Substantia nigra (tissue), 51 donors: ENCODE measurements at places on chromosomes 1 and 21.
A peak's percentile ranks its signal among the peaks of the same experiment; 100 is the strongest.

- no peak for DNase-seq
Measured at GRCh38 chr1:226980122-226980560, 40.0 kb downstream of the COQ8A start.

GRCh38 chr1:178798232-178798861 lies 72.5 kb downstream of the ANGPTL1 start:
- DNase-seq = no peak

DNA sequence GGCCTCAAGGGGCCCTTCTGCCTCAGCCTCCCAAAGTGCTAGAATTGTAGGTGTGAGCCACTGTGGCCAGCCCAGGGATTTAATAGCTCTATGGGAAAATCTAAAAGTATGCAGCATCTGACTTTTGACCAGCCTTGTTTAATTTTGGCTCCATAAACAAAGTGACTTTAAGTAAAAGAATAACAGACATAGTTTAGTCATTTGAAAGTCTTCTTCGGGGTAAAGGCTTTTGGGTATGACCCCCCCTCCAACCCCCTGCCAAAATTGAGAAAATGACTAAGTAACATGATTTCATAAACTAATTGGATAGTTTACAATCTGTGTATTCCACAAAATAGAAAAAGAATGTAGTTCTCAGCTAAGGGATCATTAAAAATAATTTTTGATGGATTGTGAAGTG lies 17.0 kb downstream of the GPBP1L1 start:
- DNase-seq = no peak

- no peak for DNase-seq
Measured at GRCh38 chr1:228527596-228527995, 40.4 kb downstream of the RNF187 start.

GRCh38 chr1:244113532-244114320 lies 62.6 kb downstream of the ZBTB18 start:
- no peak for DNase-seq

GRCh38 chr1:1200876-1201810 lies 5.2 kb downstream of the TNFRSF18 start:
- DNase-seq = no peak

DNA sequence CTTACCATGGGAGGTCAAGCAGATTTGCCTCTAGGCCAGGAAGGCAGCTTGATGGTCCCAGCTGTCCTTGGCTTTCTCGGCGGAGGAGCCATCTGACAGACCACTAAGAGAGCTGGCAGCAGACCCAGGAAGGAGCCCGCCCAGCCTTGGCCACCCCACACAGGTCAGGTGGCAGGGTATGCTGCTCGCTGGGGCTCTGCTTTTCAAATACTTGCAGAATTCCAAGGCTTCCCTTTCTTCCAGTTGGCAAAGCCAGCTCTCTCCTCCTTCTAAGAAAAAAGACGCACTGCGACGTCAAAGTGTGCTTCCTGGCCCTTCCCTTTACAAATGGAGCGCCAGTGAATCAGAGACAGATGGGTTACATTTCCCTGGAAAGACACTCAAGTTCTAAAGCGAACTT lies 229.4 kb downstream of the CACNA1E start:
- peak; percentile 5 for DNase-seq

- DNase-seq = no peak
Measured at GRCh38 chr21:26652854-26653253, 79.8 kb upstream of the CYYR1 start.

DNA sequence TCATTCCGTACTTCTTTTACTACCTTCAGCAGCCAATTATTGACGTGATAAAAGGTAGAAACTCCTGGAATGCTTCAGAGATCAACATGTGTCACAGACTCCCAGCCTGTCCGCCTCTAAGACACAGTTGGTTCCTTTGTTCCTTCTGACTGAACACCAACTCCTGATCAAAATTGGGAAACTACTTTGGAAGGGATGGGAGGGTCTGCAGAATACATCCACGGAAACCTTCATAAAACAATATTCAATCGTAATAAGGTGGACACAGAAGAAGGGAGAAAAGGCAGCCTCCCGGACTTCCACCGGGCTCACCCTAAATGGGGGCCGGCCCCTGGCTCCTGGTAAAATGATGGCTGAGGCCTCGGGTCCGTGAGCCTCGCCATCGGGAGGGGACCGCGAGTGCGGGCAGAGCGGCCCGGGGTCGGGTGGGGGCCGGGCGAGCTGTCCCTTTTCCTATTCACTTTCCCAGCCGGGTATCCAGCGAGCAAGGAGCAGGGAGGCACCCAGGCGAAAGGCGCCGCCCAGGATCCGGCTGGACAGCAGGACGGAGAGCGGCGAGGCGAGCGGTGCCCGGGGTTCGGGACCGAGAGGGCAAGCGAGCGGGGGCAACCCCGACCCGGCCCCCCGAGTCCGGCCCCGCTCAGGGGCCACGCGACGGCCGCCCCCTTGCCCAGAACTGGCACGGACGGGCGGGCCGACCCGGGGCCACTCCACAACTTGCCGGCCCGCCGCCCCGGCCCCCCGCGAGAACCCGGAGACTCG lies 805 bp downstream of the NRIP1 start:
- peak; percentile 54 for DNase-seq

DNA sequence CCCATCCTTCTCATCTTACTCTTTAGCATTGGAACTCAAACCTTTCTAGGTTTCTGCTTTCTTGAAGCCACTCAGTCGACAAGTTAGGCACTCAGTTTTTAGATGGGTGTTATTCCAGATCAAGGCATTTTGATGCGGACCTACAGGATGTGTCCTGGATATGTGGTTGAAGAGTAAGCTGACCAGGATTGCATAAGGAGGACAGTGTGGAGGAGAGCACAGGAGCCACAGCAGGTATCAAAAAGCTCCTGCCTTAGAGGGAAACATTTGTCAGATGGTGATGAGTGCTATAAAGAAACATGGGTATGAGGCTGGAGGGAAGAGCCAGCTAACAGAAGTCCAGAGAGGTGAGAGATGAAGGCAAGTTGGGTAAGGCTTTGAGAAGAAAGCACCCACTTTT lies 33.9 kb upstream of the OPRD1 start:
- DNase-seq = no peak

DNA sequence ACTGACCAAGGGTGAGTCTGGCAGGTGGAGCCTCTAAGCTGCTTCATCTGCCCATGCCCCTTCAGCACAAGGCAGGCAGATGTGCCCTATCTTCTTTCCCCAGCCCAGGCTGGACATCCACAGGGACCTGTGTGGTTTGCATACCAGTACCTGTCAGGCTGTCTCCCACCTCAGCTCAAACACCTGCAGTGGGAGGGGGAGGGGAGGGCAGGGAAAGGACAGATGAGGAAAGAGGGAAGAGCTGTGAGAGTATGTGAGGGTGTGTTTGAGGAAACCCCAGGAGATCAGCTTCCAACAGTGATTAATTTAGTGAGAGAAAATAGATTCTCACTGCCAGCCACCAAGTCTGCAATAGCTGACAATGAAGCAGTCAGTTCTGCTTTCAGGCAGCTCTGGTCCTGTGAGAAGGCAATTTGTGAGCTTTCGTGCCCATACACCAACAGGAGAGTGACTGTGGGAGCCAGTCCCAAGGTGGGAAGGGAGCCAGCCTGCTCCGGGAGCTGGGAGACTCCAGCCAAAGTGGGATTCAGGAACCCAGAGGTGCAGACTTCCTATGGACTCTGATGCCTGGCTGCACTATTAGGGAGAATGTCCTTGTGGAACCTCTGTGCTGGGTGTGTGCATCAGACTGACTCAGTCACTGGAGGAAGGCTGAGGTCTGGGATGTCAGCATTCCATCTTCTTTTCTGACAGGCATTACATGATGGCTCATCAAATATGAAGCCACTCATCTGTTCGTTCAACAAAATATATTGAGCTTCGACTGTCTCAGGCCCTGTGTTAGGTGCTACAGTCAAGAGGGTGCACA lies 59.7 kb downstream of the TNR start:
- DNase-seq = no peak

- no peak for DNase-seq
Measured at GRCh38 chr1:239763850-239764249, 327.8 kb upstream of the FMN2 start.

DNA sequence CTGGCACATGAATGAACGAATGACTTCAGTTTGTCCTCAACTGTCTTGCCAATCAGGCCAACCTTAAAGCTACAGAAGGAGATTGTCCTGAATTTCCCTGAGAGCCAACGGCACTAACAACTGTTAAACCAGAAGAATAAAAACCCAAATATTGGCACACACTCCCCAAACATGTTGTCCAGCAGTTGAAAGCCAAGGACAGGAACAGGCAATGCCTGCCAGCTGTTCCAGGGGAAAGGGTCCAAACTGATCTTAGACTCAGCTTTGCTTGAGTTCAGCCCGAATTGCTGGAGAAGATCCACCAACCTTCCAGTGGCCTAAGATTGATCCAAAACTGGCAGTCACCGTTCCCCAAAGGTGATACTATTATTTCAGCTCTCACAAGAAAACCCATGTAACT lies 22.4 kb upstream of the AHCTF1 start:
- DNase-seq = no peak

- DNase-seq = no peak
Measured at GRCh38 chr1:46653405-46653958, 14.7 kb downstream of the ATPAF1 start.

- no peak for DNase-seq
Measured at GRCh38 chr1:47537966-47538365, 100.1 kb downstream of the FOXD2 start.
